ENCODE measurements at places on chromosomes 4 and X.
A peak's percentile ranks its signal among the peaks of the same experiment; 100 is the strongest.

- DNase-seq = no peak
These were observed 56.5 kb downstream of the STAG2 start for GRCh38 chrX:124018023-124018422.

- DNase-seq = no peak
These were observed 129.4 kb upstream of the ACSL4 start for GRCh38 chrX:109862433-109862832.

DNA sequence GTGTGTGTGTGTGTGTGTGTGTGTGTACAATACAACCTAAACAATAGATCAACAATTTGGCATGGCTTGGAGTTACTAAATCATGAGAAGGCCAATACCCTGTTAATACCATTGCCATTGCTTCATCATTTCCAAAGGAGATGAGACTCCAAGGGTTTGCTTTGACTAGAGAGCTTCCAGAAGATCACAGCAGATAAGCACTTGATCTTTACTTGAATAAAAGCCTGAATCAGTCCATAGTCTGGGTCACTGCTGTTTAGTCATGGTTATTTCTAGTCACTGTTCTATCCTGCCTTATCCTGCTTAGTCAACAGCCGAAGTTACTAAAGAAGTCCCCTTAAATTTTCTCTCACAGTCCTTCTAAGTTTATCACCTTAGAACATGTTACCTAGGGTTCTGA lies 58.2 kb downstream of the RAB40AL start:
- DNase-seq = no peak

DNA sequence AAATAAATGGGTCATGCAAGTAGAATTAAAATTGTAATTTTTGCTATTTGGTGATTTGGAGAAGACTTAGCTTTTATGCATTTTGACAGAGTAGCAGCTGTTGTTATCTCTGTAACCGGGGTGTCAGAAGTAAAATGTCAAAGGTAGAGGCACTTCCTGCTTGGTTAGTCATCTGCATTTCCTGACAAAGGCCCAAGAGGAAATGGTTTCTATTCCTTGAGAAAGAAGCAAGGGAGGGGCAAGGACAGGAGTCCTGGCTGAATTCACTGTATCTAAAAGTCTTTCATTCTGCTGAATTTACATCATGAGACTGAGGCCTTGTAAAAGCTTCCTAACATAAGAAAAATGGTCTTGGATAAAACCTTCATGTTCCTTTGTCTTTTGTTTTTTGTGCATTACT lies 550.9 kb upstream of the BOD1L1 start:
- no peak for DNase-seq

DNA sequence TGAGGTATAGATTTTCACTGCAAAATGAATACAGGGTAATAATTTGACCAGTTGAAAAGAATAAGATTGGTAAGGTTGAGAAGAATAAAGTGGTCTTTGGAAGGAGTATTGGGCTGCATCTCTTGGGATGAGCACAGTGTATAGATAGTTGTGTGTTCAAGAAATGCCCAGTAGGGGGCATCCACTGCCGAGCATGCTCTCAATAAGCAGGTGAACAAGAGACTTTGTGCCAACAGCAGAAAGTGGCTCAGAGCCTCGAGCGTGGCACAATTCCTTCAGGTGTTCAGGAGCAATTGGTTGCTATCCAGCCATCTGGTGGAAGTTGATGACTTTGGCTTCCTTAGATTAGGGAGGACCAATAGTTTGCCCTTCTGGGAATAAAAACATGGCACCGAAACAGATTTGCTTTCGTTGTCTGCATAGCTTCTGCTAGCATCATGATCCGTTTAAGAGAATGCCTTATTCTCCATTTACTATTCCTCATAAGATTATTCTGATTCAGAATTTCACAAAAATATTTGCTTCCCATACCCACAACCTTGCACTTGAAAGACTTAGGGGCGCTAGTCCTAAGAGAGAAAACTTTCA lies 258.1 kb upstream of the NEIL3 start:
- no peak for DNase-seq

DNA sequence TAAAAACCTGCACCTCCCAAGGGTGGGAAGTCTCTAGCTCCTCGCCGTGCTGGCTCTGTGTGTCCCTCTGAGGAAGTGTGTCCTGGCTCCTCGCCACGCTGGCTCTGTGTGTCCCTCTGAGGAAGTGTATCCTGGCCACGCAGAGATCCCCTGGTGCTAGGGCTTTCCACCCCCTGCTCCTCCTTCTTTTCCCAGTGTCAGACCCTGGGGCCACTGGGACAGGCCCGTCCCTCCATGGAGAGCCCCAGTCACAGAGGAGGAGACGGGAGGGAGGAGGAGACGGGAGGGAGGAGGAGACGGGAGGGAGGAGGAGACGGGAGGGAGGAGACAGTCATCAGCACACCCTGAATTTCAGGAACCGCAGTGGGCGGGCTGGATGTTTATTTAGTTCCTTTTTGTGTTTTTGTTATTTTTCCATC lies 53.8 kb upstream of the HGFAC start:
- DNase-seq = no peak

DNA sequence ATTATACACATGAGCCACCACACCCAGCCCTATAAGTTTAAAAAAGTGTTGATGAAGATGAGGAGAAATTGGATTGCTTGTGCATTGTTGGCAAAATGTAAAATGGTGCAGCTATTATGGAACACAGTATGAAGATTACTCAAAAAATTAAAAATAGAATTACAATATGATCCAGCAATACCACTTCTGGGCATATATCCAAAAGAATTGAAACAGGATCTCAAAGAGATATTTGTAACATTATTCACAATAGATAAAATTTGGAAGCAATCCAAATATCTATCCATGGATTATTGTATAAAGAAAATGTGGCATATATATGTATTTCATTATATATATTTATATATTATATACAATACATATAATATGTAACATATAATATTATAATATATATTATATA lies 515.6 kb upstream of the GNPDA2 start:
- DNase-seq = peak; percentile 57

DNA sequence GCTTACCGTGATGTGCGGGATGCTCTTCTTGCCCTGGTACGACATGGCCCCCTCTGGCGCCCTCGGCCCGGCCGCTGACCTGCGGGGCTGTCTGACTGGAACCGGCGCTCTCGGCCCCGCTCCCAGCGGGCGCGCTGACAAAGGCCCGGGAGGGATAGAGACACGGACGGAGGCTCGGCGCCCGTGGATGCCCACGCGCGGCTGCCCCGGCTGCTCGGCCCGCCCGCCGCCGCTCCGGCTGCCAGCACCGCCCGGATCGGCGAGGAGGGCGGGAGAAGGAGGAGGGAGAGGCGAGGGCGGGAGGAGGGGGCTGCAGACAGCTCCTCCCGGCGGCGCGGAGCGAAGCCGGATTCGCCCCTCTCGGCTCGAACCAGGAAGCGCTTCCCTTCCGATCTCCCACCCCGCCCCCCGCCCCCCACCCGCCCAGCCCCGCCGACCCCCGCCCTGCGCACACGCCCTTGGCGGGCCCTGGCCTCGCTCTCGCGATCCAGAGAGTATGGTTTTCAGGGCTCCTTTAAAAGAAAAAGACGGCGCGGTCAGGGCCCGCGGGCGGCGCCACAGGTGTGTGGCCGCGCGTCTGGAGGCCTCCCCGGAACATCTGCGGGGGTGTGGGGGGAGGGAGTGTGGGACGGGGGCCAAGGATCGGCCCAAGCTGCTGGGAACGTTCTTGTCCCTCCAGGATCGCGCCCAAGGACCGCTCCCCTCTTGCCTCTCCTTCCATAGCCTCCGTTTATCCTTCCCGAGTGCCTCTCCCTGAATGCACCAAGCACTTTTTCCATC lies 4.5 kb downstream of the CRMP1 start:
- no peak for DNase-seq

DNA sequence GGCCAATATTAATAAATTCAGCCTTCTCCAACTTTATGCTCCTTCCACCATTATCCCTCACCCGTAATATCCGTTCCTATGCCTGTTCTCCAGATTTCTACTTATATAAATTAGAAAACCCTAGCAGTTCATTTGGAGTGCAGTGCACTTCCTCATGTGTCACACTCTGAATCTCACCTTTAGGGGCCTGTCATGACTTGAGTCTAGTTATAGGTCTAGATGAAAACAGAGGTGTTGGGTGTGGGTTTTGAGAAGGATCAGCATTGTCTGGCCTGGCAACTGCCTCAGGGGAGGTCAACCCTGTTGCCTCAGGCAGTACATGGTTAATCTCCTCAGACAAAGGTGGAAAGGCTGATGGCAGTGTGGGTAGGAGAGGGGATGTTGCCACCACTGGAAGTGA lies 876.8 kb downstream of the FAT4 start:
- no peak for DNase-seq

GRCh38 chr4:100165809-100166208 lies 24.5 kb downstream of the DDIT4L start:
- DNase-seq = no peak

- DNase-seq = no peak
These were observed 642.8 kb upstream of the DIPK2B start for GRCh38 chrX:45843518-45843917.

DNA sequence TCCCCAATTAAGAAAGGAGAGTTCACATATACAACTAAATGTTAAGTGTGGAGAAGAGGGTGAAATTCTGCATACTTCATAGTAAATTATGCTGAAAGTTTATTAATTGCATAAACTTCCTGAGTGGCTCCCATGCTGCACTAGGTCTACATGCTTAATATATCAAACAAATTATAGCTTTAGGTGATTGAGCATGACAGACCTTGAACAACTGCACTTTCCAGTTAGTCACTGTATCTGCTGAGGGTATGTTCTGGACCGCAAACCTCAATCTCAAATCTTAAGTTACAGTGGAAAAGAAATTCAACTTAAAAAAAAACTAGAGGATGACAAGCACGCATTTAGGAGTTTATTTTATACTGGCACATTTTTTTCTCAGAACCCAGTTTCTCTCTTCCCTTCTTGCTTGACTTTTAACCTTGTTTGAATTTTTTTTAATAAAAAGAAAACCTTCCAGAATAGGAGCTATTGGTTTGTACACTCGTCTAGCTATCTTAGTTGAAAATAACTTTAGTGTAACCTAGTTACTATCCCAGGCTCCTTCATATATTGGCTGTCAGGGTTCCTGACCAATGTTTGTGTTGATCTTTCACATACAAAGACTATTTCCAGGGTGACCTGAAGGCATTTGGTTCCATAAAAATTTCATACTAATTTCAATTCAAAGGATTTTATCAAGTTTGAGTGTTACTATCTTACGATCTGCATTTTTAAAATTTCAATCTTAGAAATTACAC lies 10.2 kb upstream of the FAM120C start:
- DNase-seq = no peak

- DNase-seq = no peak
These were observed 129.2 kb upstream of the KLHL4 start for GRCh38 chrX:87388381-87388780.

- DNase-seq = no peak
These were observed 108.8 kb upstream of the CENPE start for GRCh38 chr4:103306870-103307375.

- DNase-seq = no peak
These were observed at the start of gene EREG for GRCh38 chr4:74364652-74365491. EREG (plus strand) TSS chr4:74365145; CDS start chr4:74365309, 164 bp downstream.

- no peak for DNase-seq
These were observed 1.9 kb downstream of the TBL1X start for GRCh38 chrX:9466736-9467135.

DNA sequence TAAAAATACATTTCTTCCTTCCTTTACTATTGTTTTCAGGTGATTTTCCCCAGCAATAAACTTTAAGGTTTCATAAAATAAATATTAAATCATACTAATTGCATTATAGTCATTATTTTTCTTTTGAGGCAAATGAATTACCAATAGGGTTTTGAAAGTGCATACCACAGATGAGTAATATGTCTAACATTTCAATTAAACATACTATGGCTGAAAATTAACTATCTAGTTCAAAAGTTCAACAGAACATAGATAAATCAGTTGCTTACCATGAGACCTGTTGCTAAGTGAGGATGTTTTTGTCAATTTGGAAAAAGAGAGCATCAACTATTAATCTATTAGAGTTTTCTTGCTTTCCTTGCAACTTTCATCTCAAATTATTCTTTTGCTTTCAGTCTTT lies 35.0 kb downstream of the NPY5R start:
- no peak for DNase-seq

DNA sequence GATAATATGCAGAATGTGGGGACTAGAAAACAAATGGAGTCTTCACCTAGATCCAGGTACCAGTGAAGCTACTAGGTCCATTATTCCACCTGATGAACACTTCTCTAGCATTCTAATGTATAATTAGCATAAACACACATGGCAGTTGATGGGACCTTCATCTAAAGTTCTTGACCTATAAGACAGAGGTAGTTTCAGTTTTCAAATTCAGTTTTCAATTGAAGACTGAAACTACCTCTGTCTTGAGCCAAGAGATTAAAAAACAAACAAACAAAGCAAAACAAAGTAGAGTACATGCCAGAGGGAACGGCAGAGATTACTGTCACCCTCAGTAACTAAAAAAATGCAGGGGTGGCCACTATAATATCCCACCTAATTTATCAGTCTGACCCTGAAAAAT lies 199.9 kb upstream of the NEIL3 start:
- no peak for DNase-seq

DNA sequence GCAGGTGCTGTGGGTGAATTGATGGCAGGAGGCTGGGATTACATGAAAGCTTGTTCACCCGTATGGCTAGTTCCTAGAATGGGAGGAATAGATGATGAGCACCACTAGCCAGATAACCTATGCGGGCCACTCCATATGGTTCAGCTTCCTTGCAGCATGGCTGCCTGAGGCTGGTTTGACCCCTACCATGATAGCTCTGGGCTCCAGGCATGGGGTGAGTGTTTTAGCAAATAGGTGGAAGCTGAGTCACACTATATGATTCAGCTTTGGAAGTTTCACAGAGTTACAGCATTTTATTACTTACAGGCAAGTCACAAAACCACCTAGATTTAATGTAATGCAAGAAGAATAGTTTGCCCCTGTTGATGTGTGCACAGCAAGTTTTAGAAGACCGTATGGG lies 603.2 kb downstream of the STIM2 start:
- DNase-seq = no peak

DNA sequence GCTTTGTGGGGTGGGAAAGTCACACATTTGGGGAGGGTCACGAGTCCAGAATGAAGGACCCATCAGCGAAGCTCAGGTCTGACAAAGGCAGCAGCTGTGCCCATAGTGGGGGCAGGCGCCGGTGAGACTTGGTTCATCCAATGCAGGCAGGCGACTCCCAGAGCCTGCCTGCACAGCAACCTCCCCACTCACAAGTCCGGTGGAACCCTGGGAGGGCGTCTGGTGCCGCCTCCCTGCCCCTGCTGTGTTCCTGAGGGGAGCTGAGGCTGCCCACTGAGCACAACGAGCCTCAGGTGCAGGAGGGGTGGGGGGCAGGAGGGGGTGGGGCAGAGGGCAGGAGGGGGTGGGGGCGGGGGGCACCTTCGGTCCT lies 13.7 kb downstream of the LRPAP1 start:
- DNase-seq = no peak

Data from NCI-H446 treated with DMSO at 0.1 percent for 48 hours (cell line).